Left forelimb (tissue), 1 donor: ENCODE measurements at places on chromosomes 11 and 22.

DNA sequence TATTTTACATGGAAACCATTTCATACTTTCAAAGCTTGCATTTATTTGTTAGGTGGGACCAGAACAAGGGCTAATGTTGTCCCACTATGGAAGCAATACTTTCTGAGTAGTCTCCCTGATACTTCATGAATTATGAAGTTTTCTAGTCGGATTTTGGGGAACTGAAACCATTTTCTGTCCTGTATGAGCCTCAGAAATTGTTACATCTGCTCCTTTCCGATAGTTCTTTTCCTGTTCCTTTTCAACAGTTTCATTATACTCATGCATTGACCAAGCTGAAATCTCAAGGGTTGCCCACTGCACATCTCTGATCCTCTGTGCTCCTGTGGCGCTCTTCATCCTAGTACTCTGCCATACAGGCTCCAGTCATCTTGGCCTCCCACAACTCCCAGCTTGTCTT, 31.5 kb upstream of the GLYATL1 start:
- DNase-seq = no peak

GRCh38 chr11:1863352-1864216, 10.7 kb downstream of the LSP1 start:
- peak; percentile 90 for DNase-seq

DNA sequence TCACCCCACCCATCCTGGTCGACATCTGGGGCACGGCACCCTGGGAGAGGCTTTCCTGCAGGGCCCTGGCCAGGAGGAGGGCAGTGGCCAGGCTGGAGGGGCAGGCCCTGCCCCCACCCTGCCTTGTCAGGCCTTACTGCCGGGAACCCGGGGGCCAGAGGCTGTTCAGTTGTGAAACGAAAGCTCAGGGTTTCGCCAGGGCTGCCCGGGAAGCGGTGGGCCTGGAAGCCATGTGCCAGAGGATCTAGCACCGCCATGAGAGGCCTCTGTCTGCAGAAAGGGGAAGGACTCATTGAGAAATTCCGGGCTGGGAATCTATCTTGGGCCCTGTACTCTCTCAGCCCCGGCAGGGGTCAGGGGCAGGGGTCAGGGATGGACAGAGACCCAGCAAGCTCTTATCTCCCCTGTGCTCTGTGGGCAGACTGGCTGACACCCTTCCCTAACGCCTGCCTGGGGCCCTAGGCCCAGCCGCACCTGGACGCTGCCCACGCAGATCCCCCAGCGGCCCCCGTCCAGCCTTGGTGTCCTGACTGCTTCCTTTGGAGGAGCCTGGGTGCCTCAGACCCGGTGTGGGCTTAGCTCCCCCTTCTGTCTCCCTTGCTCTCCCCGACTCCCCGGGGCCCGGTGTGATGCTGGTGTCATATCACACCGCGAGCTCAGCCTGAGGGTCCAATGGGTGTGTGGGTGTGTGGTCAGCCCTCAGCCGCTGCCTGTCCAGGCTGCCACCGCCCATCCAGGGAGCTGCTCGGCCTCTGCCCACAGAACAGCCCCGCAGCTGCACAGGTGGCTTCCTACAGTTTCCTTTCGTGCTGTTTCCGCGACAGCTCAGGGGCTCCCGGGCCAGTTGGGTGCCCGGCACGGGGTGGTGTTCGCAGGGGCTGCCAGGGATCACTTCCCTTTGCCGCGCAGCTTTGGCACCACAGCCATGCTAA, 6.5 kb downstream of the PIM3 start:
- DNase-seq = peak; percentile 66

DNA sequence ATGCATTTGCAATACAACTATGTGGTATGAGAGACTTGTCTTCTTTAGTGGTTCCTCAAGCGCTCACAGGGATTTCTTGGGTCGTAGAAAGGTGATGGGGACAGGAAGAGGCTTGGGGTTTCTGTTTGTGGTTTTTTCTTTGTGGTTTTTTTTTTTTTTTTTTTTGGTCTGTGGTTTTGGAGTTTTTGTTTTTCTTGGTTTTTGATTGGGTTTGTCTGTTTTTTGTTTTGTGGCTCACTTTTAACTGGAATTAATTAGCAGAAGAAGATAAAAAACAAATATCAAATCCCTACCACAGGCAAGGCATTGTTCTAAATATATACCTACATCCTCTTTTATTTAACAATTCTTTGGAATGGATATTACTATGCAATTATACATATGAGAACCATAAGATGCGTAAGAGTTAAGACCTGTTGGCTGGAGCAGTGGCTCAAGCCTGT, 5.5 kb downstream of the TTC28 start:
- DNase-seq = no peak

- no peak for DNase-seq
Observed at GRCh38 chr22:27644566-27644965, 157.0 kb downstream of the MN1 start.

GRCh38 chr22:32557444-32557843, 82.8 kb downstream of the FBXO7 start:
- no peak for DNase-seq

- no peak for DNase-seq
Observed at GRCh38 chr11:1436468-1437039, 46.8 kb downstream of the BRSK2 start.

DNA sequence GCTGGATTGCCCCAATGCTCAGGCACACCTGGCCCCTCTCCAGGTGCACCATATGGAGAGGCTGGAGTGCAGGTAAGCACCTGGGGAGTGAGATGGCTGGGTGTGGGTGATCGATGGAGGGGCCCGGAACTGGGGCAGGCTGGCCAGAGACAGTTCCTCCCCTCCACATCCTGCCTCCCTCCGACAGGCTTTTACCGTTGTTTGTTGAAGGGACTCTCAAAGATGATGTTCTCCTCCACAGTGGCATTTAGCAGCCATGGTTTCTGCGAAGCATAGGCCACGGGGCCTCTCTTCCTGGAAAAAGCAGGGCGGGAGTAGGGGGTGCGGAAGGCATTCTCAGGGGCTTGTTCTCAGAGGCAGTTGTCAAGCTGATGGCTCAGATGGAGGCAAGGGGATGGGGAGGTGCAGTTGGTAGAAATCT, 25.9 kb upstream of the KCNJ11 start:
- no peak for DNase-seq

DNA sequence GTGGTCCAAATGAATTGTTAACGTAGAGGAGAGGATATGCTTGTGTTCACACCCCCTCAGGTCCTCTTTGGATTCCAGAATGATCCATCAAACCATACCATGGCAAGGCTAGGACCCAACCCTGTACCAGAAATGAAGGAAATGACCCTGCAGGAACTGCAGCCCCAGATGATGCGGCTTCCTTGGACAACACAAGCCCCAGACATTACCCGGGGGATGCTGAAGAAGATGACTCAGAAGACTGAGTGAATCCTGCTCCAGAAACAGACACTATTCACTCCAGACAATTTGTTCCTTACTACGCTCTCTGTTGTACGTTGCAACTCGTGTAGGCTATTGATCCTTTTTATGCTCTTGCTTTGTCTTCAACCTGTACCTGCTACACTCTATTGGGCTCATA, 15.2 kb upstream of the MTMR2 start:
- DNase-seq = no peak

DNA sequence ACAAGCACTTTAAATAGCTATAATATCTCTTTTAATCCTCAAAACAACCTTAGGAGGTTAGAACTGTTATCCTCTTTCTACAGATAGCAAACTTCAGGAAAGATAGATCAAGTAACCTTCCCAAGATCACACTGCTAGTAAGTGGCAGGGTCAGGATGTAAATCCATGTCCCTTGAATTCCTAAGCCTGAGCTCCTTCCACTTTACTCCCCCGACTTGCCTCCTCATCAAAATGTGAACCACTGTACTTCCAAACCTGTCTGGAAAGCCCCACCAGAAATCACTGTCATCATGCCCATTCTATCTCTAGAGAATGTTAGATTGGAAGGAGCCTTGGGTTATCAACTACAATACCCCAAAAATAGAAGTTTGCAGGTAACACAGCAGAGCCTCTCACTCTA, 33.7 kb downstream of the ME3 start:
- no peak for DNase-seq

DNA sequence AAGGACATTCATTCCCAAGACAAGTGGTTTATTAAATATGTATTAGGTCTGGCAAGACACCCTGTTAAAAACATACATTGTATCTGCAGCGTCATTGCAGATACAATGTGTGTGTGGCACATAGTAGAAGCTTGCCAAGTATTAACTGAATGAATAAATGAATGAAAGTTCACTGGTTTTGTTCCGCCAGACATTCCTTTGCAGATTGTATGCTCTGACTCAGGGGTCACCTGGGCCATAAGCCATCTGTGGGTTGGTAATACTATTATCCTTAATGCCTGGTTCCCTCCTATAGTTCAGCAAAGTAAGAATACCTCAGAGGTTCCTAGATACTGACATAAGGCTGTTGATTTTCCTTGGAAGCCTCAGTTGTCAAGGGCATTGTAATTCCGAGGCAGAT, 377.3 kb upstream of the CCDC90B start:
- no peak for DNase-seq

GRCh38 chr11:133957900-133958299, 1.1 kb upstream of the IGSF9B start:
- DNase-seq = no peak

DNA sequence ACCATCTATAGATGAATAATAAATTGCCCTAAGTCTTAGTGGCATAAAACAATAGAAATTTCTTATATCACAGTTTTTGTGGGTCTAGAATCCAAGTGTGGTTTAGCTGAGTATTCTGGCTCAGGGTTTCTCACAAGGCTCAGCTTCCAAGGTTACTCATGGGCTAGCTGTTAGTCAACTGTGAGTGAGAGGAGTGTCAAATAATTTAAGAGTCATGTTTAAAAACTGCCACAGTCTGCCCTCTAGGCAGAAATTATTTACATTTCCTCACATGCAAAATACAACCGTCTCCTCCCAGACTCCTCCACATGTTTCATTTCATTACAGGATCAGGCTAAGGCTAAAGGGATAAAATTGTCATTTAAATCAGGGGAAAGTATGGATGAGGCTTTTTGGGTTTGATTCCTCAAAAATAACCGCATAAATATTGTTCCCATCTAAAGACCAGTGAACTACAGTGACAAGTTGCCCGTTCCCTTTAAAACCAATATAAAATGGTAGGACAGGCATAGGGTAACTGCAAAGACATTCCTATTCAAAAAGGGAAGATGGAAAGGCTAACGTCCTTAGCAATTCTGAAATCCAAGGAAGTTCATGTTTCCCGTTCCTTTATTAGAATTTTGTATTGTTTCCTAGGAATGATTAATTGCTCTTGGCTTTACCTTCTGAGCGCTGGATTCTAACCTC, 324.3 kb downstream of the DYNC2H1 start:
- DNase-seq = no peak

DNA sequence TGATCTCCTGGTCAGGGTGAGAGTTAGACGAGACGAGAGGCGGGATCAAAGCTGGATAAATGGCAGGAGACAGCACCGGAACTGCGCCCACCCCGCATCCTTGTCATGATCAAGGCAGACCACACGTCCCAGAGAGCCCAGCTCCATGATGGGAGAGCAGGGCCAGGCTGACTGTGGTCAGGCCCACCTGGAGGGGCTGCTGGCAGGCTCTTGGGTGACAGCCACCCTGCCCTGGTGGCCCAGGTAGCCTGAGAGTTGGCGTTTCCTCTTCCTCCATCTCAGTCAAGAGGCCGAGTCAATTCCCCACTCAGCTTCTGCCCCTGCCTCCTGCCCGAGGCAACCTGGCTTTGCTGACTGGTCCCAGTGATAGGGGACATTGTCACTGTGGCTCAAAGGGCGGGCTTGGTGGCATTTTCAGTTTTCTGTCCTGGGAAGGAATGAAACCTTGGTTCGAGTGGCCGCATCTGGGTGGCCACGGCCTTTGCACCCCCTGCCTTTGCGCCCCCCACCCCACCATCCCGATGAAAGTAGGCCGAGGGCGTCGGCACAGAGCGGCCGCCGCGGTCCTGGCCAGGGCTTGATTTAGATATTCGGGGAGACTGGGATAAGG, 60.8 kb upstream of the PPARA start:
- DNase-seq = no peak

DNA sequence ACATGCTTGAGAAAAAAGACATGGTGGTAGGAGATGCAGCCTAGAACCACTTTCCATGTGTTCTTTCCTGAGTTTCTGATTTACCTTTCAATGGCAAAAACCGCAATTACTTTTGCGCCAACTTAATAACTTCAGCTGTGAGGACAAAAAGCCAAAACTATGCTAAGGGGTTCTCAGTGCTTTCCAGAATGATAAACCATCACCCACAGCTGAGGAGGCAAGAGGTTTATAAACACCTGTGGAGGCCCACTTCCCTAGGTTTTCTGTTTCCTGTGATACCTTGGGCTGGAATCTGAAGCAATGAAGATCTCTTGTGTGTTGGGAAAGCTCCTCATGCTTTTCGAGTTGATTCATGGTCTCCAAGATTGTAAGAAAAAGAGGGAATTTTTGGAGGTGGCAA, at the start of gene OOSP4A:
TSS of gene OOSP4A (plus strand) at position 301 of the 400 bp plus-strand sequence. CDS start at position 301, 0 bp downstream.
- no peak for DNase-seq

DNA sequence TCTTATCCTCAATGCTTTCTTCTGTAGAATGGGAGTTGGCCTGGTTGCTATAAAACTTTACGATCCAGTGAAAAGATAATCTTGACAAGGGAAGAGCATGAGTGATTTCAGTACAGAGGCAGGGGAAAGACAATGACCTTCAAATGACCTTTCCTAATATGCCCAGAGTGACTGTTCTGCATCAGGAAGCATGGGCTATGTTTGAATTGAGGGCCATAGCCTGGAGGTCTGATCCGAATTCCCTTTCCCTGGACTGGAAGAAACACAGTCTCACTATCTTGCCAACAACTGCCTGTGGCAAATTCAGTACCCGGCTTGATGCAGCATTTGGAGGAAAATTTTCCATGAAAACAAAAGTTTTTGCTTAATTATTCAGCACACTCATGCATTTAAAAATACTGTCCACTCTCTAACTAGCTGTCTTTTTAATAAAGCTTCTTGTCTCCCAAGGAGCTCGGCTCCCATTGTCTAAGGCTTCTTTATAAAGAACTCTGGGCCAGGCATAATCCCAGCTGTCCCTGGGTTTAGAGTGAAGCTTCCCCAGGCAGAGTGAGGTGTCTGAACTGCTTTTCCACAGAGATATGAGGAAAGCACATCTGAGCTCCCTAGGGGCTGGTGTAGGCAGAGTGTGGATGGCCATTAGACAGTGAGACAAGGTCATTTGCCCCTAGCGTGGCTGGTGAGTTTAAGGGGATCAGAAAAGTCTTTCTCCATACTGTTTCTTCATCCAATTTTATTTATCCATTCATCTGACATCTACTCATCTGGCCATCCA, 132.7 kb upstream of the CADM1 start:
- no peak for DNase-seq

- no peak for DNase-seq
Observed at GRCh38 chr11:121767433-121767832, 314.7 kb upstream of the SORL1-AS1 start.

DNA sequence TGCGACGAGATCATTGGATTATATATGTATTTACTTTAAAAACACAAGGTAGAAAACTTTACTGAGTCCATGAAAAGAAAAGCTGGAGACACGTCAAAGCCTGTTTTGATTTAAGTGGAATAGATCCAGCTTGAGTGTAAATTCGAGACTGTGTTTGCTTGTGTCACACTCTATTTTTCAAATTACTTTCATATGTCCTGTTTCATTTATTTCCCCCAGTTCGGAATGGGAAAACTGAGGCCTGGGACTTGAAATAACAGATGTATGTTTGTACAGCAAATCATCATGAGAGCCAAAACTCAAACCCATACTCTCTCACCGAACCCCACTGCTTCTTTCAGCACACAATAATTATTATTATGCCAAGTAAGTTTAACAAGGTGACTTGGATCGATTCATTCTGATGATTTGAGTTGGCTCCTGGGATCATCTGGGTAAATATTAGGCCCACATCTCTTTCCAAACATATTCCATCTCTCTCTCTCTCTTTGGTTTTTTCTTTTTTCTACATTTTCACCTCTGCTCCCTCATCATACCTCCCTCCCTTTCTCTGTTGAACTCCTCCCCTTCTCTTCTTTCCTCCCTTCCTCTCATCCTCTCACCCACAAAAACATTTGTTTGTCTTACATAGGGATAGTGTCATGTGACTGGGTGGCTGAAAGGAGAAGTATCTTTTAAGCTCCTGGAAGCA, 21.2 kb downstream of the FZD4 start:
- no peak for DNase-seq
